ENCODE measurements at places on chromosomes 7 and 10.

DNA sequence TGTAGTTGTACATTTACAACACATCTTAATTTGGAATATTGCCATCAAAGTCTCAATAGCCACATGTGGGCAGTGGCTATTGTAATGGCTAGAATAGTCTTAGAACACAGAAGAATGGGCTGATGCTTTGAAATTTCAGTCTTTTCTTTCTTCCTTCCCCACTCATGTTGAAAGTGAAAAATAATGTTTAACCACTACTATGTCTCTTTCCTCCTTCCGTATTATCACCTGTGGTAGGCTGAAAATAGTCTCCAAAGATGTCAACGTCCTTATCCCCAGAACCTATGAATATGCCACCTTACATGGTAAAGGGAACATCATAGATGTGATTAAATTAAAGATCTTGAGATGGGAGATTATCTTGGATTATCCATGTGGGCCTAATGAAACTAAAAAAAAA is 154.0 kb downstream of the SUGCT start:
- DNase-seq: no peak

DNA sequence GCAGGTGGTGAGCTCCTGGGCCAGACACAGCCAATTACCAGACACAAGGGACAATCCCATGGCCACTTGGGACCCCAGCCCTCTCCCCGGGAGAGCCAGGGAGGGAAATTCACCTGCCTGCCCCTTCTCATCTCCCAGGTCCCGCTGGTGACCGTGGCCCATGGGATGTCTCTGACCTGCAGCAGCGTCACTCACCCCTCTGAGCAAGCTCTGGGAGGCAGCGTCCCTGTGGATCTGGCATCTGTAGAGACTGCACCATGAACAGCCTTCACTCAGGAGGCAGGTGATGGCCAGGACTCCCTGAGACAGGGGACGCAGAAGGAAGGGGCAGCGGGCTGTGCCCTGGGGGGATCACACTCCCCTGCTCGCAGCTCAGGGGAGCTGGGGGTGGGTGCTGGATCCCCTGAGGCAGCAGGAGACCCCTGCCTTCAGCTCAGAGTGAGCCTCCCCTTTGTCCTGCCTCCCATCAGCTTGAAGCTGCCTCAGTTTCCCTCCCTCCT is 90.8 kb downstream of the FOXL3 start:
- DNase-seq: no peak

DNA sequence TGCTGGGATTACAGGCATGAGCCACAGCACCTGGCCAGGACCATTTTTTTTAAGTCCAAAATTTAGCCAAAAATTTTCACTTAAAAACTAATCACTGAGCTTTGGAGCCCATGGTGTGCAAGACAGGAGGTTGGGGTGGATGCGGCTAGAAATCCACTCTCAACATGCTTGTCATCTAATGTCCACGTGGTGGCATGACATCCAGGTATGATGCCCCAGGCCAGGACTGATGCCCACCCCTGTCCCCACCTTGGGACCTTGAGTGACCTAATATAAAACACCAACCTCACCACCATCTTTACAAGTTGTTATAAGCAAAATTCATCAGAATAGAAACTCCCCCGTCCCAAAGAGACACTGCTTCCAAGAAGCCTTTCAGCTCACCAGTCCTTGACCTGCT is 20.4 kb upstream of the IMPDH1 start:
- DNase-seq: no peak

DNA sequence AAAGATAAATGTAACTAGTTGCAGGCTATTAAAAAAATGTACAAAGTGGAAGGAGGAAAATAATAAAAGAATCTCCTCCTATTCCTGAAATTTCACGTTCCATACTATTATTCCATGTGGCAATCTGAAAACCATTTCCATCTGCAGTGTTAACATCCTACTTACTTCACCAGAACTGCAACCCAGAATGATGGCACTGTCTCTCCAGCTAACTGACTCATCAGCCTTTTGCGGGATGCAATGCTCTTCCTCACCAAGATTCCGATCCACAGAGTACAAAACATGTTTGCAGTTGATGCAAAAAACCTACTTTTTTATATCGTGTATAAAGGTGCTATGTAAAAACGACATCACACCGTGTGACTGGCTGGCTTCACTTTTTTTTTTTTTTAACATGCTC is 50.8 kb downstream of the ESYT2 start:
- DNase-seq: no peak

- no peak for DNase-seq
Observed at GRCh38 chr7:157096286-157097055, 42.3 kb upstream of the UBE3C start.

DNA sequence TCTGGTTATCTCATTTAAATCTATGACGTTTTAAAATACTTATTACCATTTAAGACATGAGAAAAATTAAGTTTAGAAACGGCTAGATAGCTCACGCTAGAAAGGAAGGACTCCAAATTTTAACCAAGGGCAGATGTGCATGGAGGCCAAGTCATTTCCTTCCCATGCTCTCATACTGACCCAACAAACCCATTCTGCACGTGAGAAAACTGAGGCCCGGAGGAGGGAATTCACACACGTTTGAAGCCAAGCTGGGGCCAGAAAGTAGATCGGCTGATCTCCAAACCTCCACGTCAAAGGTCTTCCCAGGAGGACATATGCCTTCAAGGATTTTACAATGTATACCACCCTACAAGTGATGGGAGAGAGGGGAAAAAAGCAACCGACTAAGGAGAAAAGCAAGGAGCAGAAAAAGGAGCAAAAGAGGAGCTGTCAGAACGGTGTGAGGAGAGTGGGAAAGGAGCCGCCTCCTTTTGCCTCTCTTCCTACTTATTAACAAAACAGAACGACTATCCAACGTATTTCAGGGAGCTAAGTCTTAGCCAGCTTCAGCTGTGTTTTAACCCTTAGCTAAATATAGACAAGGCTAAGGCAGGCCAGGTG is 645 bp upstream of the SIRT1 start:
- no peak for DNase-seq

- DNase-seq: no peak
Observed at GRCh38 chr10:95392681-95393164, 101.9 kb upstream of the PDLIM1 start.

DNA sequence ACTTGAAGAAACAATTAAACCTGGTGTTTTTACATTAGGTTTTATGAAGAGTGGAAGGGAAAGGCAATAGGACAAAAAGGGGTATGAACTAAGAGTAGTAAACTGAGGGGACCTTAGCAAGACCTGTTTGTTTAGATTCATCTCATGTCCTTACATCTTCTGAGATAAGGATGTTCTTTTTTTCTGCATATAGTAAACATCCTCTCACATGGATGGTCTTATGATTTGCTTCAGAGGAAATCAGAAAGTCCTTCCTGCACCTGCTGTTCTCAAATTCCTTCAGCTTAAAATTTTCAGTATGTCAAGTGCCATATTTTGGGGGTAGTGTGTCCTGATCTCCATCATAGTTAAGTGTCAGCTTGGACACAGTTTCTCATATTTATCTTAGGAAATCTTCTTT is 232.6 kb downstream of the ADK start:
- DNase-seq: no peak

All from SW 1271 (cell line).